ENCODE measurements at places on chromosomes 7 and 10.

DNA sequence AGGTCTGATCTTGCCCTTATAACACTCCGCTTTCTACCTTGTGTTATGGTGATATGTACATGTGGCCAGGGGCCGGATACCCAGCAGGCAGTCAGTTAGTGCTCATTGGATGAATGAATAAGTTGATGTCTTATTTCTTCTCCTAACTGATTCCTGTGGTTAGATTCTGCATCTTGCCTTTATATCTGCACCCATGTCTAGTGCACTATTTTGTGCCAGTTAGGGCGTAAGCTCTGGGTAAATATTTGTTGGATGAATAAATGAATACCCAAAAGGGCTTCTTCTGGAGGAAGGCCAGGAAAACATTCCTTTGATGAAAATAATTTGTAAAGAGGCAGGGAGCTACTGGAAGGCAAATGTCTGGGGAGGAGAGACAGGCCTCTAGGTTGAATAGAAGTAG, 148.2 kb downstream of the CHN2 start:
- DNase-seq: no peak

- DNase-seq: no peak
Observed at GRCh38 chr7:51298912-51299311, 17.7 kb downstream of the COBL start.

- DNase-seq: no peak
Observed at GRCh38 chr10:71409516-71410104, 12.9 kb downstream of the CDH23 start.

DNA sequence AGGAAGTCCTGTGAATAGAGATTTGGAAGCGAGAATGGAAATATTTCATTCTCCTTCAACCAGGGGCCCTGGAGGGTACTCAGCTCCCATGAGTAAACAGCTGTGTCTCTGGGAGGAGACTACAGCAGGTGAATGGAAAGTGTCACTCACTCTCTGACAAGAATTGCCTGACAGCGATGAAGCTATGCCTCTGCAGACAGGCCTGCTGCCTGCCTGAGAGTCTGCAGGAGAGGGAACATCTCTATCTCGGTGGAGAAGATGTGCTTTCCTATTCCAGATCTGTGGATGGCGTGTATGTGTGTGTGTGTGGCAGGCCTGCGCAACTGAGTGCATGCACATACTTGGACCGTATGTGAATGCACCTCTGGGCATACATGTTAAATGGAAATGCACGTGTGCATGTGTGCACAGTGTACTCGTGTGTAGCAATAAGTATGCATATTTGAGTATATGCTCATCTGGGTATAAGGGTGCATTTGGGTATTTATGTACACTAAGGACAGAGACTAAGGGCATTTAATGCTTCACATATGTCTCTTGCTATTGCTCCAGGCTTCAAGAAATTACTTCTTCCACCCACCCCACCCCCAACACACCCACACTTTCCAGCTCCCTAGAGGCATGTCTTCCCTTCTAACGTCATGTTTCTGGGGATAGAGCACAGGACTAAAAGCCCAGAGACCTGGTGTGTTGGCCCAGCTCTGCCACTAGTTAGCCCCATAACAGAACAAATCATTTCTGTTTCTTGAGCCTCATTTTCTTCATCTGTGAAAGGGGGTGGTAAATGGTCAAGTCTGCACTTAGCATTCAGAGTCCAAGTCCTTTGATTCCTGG, 4.6 kb upstream of the ADCYAP1R1 start:
- DNase-seq: no peak

DNA sequence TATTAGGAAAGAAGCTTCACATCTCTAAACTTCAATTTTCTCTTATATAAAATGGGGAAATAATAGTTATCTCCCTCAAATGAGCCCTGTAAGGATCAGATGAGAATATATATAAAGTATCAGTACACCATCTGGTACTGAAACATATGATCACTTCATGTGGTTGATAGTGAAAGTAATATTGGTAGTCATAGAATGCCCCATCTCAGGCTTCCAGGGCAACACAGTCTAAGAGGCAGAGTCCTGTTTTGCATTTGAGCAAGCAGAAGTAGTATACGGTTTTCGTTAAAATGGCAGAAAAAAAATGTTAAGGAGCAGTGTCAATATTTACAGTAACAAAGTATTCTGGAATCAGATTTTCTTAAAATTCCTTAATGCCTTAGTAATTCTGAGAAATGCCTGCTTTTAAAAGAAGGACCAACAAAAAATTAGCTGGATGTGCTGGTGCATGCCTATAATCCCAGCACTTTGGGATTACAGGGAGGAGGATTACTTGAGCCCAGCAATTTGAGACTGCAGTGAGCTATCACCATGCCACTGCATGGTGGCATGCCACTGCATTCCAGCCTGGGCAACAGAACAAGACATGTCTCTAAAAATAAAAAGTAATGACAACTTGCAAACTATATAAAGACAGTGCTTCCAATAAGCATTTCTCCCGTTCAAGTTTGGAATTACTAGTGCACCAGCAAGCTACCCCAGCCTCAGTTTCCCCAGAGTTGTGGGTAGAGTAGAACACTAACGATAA, 19.8 kb downstream of the KBTBD2 start:
- DNase-seq: no peak

DNA sequence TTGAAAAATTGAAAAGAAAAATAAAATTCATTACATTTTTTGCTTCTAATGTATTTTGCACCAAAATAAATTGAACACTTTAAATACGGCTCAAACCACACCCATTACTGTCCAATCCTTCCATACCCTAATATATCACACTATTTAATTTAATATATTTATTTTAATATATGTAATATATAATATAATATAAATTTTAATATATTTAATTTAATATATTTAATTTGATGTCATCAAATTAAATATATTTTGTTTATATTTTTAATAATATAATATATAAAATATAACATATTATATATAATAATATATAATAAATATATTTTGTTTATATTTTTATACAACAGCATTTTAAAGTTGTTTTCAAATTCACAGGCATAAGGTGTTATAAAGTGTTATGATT, 15.7 kb upstream of the POU6F2 start:
- DNase-seq: no peak

DNA sequence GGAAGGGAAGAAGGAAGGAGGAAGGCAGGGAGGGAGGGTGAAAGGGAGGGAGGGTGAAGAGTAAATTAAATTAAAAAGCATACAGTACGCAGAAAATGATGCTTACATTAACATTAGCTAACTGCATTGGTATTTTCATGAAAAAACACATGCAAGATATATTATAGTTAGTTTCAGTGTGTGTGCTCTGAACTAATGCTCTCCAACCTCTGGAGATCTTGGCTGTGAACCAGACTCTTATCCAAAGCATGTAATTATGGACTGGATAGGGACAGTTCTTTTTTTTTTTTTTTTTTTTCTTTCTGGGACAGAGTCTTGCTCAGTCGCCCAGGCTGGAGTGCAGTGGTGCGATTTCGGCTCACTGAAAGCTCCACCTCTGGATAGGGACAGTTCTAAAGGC, 357.0 kb downstream of the FRMD4A start:
- DNase-seq: no peak

GRCh38 chr10:129096065-129096984, 370.7 kb upstream of the MGMT start:
- DNase-seq: peak; percentile 54

DNA sequence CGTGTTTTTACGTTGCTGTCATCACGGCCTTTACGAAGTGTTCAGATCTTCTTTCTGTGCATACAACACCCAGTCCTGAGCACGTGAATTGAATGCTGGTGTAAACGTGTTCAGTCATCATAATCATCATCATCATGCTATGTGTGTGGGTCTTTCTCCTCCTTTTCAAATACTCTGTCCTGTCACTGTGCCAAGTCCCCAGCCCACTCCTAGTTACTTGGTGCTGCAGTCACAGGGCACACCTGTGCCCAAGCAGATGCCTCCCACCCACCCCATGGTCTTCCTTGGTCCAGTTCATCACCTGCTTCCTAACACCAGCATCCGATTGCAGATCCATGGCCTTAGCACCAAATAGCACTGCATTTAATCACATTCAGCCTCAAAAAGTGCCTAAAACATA, 78.6 kb upstream of the MGMT start:
- no peak for DNase-seq

DNA sequence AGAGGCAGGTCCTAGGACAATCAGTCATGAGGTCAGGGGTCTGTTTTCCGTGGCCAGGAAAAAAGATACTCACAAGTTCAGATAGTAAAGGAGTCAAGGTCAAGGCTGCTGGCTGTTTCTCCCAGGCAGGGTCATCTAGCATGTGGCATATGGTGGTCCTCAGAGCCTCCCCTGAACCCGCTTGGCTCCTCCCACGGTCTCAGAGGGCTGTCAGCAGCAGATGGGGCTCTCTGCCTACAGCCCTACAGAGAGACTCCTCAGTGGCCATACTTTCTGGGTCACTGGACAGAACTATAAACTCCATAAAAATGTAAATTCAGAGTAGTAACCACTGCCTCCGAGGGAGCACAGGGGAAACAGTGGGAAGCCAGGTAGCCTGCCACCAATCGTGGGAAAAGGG, 11.3 kb upstream of the DRGX start:
- no peak for DNase-seq

DNA sequence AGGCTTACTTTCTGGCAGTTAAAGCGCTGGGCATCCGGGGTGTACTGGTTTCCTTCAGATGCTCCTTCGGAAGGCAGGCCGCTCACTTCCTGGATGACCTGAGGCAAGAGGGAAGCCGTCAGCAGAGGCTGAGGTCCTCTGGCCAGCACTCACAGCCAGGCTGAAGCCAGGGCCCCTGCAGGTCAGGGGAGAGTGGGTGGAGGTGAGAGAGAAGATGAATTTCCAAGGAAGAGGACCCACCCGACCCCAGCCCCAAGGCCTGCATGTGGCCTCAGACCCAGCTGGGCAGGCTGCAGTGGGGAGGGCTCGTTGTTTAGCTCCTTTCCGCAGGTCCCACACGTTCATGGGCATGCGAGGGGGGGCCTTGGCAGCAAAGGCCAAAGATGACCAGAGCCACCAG, 71.3 kb downstream of the VWA2 start:
- peak; percentile 36 for DNase-seq

GRCh38 chr7:134826105-134826504, 46.7 kb downstream of the CALD1 start:
- no peak for DNase-seq

DNA sequence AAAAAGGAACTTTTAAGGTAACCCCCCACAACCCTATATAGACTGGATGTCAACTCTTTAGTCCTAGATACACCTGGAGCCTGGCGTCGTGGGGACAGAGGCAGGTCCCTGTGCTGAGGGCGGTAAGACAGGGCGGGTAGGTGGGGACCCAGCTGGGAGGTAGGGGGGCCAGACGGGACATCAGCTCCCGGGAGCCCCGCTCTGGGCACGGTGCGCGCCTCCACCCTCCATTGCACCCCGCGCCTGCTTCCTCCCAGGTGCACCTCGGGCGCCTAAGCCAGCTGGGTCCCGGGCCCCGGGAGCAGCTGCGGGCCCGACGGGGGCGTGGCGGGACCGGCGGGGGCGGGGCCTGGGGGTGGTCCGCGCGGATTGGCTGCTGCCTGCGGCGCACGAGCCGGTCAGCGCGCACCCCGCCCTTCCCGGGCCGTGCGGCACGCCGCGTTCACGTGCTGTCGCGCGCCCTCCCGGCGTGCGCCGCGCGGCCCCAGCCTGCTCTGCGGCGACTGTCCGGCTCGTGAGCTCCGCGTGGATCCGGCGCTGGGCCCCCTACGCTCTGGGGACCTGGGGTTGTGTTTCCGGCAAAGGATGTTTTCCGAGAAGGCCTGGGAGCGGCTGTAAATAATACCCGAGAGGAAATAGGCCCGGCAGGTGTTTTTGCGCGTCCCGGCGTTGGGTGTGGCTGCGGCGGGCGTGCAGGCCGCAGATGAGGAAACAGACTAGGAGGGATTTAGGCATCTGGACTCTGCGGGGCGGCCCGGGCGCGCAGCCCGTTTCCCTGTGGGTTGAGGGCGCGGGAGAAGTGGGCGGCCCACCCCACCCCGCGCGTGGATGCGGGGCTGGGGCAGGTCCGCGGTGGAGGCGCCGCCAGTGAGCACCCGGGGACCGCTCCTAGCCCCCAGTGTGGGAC, 39.1 kb upstream of the PFKFB3 start:
- DNase-seq: peak; percentile 92

GRCh38 chr10:71438761-71439160, 42.0 kb downstream of the CDH23 start:
- DNase-seq: no peak

GRCh38 chr7:107850216-107850615, 40.8 kb upstream of the DLD start:
- no peak for DNase-seq

GRCh38 chr10:46528171-46528671, 28.2 kb downstream of the GPRIN2 start:
- DNase-seq: peak; percentile 54

- DNase-seq: no peak
Observed at GRCh38 chr10:26046073-26046700, 112.2 kb downstream of the MYO3A start.

DNA sequence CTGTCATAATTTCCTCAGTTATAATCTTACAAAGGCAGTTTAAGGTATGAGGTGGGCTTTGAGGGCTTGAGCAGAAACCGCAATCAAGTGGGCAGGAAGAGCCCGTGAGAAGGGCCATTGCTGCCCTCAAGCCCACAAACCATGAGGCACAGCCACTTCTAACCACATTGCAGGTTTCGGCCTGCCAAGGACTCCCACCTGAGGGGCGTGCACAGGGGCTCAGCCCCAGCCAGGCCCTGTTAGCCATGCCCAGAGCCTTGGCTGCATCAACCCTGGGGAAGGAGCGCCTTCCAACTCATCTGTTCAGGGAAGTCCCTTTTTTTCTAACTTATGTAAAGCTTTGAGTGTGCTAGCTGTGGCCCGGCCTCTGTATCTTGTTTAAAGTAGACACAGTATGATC, 5.9 kb upstream of the FFAR4 start:
- no peak for DNase-seq

DNA sequence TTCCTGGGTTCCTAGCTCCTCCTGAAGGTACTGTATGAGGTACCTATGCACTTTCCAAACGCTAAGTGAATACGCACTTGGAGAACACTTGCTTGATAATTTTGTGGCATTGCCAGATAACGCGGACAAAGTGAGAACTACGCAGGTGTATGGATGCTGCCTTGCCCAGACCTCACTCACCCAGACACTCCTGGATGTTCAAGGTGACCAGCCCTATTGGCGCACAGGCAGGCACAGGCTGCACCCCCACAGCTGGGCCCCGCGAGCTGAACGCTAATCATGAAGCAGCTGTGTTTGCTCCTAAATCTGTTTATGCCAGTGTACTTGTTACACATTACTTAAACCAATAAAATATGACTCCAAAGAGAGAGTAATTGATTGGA, 27.3 kb downstream of the DIP2C start:
- no peak for DNase-seq

DNA sequence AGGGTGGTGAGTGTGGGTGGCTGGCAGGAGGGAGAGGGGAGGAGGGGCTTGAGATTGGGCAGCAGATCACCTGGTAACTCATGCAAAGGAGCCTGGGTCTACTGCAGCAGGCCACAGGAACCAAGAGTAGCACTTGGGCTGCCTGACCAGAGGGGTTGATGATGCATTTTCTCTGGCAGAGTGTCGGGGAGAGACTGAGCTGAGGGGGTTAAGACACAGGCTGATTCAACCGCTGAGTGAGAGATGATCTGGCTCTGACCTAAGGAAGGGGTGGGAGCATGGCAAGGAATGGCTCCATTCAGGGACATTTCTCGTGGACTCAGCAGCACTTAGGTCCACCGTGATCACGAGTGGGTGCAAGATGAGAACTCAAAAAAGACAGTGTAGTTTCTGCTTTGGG, 115.5 kb upstream of the STK17A start:
- DNase-seq: no peak

GRCh38 chr10:44053391-44053790, 331.5 kb downstream of the CXCL12 start:
- no peak for DNase-seq
